NCI-H526 treated with DMSO at 0.1 percent for 48 hours (cell line): ENCODE measurements at places on chromosomes 5 and 9.

DNA sequence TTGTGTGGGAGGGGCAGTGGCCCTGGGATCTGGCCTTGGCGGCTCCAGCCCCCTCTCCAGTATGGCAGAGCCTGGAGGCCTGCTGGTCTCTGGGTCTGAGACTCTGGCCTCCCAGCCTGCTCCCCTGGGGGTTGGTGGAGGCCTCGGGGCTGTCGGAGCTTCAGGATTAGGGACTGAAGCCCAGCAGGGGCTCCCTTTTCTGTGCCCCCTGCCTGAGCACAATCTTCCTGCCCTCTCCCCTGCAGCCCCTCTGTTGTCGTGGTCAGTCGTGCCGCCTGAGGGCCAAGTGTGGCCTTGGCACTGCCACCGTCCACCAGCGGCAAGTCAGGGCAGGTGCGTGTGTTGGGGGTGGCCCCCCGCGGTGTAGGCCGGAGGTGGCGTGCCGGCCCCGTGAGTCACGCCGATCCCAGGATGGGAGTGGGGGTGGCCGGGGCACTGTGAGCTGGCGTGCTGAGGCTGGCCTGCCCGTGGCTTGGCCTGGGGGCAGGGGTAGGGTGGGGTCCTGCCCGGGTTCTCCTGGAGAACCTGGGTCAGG is 53.6 kb downstream of the RXRA start:
- DNase-seq, result no peak

DNA sequence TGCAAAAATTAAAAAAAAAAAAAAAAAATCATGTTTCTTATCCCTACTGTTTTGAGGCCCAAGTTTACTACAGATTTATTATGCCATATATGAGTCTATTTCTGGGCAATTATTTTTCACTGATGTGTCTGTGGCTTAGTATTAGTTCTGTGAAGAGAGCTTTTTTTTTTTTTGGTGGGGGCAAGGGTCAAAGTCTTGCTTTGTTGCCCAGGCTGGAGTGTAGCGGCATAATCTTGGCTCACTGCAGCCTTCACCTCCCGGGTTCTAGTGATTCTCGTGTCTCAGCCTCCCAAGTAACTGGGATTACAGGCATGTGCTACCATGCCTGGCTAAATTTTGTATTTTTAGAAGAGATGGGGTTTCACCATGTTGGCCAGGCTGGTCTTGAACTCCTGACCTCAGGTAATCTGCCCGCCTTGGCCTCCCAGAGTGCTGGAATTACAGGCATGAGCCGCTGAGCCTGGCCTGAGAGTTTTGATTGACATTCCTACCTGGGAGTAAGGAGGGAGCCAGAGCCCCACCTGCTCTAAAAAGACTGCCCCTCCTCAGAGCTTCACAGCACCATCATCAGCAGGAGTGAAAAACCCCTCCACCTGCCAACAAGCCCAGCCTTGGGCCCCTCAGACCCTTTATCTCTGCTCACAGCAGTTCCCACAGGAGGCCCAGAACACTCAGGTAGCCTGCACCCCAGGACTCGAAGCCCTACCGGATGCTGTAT is 36.1 kb upstream of the JADE2 start:
- no peak for DNase-seq

- DNase-seq, result no peak
Measured at GRCh38 chr5:91269198-91269597, 113.9 kb downstream of the ARRDC3 start.

DNA sequence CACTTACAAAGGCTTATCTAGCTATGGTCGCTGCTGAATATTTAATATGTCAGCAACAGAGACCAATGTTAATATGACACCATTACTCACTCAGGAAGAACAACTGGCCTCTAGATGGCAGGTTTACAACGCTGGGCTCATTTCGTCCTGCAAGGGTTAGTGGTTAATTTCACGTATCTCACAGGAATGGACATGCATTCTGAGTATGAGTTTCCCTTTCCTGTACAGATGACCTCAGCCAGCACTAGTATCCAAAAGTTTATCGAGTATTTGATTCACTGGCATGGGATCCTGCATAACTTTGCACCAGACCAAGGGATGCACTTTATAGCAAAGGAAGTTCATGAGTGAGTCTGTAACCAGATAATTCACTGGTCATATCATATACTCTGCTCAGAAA is 8.7 kb upstream of the TRPC7 start:
- DNase-seq, result peak; percentile 28

GRCh38 chr5:142798099-142798770 is 28.1 kb downstream of the ARHGAP26 start:
- no peak for DNase-seq

- no peak for DNase-seq
Measured at GRCh38 chr9:91164724-91165520, 196.8 kb downstream of the AUH start.

DNA sequence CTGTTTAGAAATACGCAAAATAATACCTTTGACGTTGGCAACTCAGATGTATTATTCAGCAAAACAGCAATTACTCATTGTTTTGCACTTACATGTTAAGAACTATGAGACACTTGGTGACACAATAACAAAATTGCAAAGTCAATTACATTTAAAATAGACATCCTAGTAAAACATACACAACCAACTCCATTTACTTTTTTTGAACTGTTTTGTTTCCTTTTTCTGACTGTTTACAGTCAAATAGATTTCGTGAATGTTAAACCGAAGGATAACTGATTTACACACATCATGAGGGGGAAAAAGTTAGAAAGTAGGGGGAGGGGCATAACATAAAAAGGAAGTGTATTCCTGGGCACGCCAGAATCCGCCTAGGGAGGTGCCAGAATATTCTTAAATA is 220.1 kb downstream of the MEF2C start:
- DNase-seq, result no peak

- DNase-seq, result no peak
Measured at GRCh38 chr9:132509928-132510874, 72.2 kb upstream of the BARHL1 start.

GRCh38 chr5:139926797-139927503 is 116.1 kb downstream of the NRG2 start:
- DNase-seq, result no peak

- DNase-seq, result no peak
Measured at GRCh38 chr9:70117835-70118319, 74.2 kb downstream of the MAMDC2 start.

DNA sequence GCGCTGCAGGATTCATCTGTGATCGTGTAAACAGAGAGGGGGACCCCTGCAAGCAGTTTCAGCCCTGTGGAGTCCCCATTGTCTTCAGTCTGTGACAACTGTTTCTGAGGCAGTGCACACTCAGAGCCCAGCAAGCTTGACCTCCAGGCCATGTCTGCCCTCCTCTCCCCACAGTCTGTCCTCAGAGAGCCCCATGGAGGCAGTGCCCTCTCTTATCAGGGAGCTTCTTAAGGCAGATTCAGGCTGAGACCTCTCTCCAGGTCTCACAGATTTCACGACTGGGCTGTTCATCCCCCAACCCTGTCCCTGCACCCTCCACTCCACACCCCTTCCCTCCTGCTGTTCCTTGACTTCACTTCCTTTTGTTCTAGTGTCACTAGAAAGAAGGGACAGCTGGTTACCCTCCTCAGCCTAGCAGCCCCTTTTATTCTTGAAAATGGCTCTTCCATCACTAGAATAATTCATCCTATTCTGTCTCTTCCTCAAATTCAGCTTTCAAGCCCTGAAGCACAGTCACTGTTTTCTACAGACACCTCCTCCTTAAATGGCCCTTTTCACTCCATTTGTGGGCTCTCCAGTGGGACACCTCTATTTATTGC is 218.4 kb downstream of the MED10 start:
- DNase-seq, result no peak

- DNase-seq, result no peak
Measured at GRCh38 chr9:132837501-132838286, 40.4 kb downstream of the AK8 start.

GRCh38 chr5:123496892-123497291 is 15.1 kb upstream of the CSNK1G3 start:
- DNase-seq, result no peak

DNA sequence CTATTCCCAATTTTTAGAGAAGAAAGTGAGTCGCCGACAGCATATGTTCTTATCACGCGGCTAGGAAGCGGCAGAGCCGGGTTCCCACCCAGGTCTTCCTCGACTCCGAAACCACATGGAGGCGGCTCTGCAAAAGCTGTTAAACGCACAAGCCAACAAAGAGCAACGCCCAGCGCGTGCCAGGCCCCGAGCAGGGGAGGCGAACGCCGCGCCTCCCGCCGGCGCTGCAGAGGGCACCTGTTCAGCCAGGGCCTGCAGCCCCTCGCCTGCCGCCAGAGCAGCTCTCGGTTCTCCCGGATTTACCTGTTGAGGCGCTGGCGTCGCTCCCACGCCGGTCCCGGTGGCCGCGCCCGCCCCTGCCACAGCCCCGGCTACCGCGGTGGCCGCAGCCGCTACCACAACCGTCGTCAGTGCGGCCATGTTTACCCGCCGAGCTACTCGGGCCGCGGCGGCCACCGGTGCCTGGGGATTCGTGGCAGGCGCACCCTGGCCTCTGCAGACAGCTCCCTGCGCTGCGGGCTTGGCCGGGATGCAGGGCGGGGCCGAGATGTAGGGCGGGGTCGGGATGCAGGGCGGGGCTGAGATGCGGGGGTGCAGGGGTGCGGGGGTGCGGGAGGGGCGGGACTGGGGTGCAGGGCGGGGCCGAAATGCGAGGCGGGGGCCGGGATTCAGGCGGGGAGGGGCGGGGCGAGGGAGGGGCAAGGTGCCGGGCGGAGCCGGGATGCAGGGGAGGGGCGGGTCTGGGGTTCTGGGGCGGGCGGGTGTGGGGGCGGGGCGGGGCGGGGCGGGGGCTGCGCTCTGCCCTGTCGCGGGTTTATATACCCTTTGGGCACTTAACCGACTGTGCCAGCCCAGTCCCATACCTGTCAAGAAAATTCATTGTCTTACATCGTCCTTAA is at the start of gene CCDC112:
CCDC112 (minus strand) TSS at position 531 of the 899 bp plus-strand sequence; CDS start at position 420, 111 bp downstream.
- DNase-seq, result peak; percentile 50

GRCh38 chr5:59562756-59563389 is 330.7 kb downstream of the PDE4D start:
- DNase-seq, result no peak

DNA sequence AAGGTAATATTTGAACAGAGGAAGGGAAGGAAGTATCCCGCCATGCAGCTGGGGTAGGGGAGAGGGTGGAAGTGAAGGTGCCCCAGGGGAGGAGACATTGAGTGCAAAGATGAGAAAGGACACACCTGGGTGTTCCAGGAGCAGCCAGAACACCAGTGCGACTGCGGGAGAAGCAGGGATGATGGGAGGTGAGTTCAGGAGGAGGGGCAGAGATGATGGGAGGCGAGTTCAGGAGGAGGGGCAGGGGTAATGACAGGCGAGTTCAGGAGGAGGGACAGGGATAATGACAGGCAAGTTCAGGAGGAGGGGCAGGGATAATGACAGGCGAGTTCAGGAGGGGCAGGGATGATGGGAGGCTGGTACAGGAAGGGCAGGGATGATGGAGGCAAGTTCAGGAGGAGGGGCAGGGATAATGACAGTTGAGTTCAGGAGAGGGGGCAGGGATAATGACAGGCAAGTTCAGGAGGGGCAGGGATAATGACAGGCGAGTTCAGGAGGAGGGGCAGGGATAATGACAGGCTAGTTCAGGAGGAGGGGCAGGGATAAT is 17.2 kb upstream of the SPOCK1 start:
- DNase-seq, result peak; percentile 38

DNA sequence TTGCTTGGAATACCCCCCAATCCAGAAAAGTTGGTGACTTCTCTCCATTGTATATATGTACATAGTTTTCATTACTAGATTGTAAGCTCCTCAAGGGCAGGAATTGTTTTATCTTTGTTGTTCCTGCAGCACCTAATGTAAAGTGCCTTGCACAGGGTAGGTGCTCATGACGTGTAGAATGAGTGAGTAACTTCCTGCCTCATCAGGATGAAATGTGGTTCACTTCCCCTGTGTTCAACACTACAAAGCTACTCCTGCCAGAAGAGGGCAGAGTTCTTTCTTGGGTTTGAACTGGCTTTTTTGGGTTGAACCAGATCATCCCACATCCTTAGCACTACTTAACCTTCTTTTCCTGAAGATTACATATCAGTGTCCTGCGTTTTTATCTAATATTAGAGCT is 23.9 kb downstream of the GTF3C4 start:
- no peak for DNase-seq

DNA sequence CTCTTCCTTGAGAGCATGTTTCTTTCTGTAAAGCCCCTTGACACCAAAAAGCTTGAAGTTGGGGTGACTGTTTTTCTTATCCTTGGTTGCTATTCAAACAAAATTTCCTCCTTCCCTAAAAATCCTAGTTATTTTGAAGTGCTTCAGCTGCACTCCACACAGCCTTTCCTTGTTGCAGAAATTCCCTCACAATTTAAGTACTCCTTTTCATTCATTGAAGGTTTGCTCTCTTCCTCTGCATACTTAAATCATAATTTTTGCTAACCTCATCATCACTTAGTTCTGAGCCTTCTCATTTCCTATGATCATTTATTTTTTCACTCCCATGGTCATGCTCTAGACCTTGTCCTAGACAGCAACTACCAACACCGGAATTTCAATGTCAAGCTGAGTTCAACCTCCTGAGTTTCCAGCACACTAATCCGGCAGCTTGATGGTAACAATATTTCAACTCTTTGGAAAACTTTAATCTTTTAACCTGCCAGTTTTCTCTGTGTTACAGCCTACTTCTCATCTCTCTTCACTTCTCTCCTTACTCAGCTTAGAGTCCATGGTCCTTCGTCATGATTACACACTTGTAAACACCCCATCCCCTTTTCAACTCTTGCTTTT is 78.7 kb upstream of the ACTBL2 start:
- no peak for DNase-seq

DNA sequence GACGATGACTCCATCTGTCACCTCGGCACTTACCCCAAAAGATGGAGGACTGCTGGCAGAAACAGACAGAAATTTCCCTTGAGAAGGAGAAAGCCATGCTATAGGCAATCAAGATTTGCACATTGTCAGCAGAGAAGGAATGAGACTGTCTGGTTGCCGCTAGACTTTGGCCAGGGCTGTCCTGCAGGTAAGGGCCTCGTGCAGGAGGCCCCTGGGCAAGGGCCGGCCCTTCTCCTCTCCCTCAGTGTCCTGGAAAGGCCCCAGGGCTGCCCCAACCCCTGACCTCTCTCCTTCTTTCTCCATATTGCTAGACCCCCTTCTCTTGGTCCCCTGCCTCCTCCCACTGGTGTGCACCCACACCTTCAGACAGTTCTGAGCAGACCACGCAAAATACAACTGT is 14.6 kb upstream of the KCNIP1 start:
- DNase-seq, result no peak

DNA sequence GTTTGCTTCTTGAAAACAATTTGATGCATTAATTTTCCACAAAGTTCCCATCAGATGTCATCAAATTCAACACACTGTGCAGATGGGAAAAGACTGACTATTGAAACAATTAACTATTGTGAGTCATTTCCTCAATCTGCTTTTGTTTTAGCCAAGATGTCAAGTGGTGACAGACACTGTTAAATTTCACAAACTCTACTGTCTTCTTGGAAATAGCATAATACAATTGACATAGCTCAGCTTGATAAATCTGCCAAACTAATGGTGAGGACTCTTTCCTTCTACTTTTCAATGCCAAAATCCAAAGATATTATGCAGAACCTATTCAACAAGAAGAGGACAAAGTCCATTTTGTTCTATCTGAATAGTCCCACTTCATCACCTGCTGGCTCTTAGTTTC is 242.3 kb downstream of the CAAP1 start:
- no peak for DNase-seq

GRCh38 chr5:134406390-134406789 is 5.3 kb downstream of the CDKN2AIPNL start:
- no peak for DNase-seq

- DNase-seq, result no peak
Measured at GRCh38 chr5:96546120-96546519, 113.1 kb upstream of the PCSK1 start.

GRCh38 chr5:154198611-154199230 is 8.2 kb downstream of the GALNT10 start:
- DNase-seq, result no peak

GRCh38 chr5:33272288-33272687 is 168.5 kb upstream of the TARS1 start:
- DNase-seq, result no peak

- no peak for DNase-seq
Measured at GRCh38 chr5:111498346-111498745, 14.0 kb downstream of the STARD4 start.
